ENCODE measurements at places on chromosomes 5 and 9. TPM values are rescaled to one million over a fixed set of nuclear protein-coding genes. Genes with fewer than 3 reads are reported as not detected.

The QRFP gene
- total RNA-seq: not detected

DNA sequence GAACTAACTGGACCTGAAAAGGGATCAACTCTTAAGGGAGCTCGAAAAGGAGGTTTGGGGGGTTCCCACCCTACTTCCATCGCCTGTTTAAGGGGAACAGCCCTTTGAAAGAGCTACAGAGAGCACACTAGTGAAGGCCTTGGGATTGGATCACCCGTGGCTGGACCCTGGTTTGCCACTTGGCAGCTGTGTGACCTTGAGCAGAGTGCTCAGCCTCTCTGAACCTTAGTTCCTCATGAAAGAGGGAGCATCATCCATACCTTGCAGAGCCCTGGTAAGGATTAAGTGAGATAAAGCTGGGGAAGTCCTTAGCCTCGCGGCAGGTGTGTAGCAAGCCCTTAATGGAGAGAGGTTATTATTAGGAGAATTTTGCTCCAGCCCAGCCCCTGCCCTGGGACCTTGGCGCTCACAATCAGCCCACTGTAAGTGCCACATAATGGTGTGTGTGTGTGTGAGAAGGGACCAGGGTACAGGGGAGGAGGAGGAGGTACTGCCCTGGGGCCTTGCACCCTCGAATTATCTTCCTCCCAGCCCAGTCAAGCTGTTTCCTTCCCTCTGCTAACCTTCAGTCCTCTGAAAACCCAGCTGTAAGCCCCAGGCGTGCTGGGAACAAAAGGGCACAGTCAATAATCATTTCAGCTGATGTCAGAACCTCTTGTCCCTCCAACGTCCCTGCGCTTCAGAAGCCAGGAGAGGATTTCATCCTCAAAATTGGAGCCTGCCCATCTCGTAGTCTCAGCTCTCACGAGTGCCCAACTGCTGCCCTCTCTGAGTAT lies 42.9 kb downstream of the FOXI1 start:
- ATAC-seq: no peak

DNA sequence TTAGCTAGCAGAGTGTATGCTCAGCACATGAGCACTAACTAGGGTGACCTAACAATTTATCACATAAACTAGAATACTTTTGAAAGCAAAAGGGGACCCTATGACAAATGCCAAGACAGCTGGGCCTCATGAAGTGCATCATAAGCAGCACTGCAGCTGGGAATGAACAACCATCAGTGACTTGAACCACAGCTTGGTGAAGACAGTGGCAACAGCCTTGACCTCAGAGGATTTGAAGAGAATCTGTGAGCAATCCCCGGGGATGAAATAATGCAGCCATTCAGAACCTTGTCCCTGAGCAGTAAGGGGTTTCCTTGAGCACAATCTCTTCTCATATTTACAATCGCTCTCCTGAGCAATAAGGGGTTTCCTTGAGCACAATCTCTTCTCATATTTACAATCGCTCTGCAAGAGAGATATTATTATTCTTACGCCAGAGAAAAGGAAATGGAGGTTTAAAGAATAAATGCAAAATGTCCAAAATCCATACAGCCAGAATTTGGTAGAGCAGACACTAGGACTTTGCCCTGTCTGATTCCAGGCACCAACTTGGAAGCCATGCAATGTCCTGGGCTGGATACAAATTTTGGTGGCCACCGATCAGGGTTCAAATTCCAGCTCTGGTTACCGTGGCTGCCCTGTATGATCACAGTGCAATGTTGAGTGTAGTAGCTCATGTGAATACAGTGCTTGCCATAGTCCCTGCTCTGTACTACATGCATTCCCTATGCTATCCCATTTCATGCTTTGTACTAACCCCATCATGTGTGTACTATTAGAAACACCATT lies 846 bp upstream of the NSG2 start:
- ATAC-seq: no peak

The AIF1L gene
- total RNA-seq: 12.0 TPM

DNA sequence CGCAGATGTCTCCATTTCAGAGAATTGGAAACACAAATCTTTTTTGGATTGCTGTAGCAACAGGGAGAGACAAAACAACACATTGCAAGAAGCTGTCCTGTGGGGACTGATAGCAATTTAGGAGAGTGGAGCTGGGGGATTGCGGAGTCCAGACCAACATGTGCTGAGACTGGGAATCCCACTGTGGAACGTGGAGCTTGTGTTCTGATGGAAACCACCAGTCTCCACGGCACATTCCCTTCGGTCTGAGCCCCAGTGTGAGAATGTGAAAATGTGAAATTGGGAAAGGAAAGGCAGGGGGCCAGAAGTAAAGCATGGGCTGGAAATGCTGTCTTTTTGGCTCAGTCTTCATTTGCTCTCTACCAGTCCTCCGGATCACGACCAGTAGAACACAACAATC lies 348.8 kb upstream of the TNC start:
- no peak for ATAC-seq

GRCh38 chr5:98318386-98318785 lies 455.1 kb upstream of the RGMB start:
- no peak for ATAC-seq

DNA sequence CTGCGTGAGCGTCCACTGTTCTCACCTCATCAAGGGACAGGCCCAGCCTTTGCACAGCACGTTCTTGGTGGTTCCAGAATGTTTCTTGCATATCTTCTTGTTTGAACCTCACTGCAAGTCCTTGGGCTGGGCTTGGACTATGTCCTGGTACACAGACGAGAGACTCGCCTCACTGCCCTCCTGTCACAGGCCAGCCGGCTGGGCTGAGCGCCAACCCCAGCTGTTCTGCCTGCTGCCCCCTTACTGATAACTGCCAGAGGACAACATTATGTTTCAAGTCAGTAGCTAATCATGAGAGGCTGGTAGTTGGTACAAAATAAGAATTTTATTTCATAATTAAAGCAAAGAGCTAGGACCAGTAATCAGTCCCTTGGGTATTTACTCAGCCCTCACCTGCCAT lies 52.8 kb upstream of the LRRTM2 start:
- no peak for ATAC-seq

The SPAG8 gene
- 0.81 TPM for total RNA-seq

DNA sequence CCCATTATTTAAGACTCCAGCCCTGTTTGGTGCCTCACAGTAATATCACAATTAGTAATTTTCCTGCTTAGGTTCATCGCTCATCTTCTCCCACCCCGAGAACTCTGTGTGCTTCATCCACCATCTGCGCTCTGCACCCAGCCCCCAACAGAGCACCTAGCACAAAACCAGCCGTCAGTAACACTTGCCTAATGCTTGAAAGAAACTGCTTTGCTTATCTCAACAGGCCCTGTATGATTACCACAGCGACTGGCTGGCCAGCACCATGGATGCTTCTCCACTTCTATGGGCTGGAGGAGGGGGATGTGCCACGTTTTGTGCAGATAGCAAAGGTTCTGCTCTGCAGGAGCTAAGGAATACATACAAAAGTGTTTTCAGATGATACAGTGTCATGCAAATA lies 166.8 kb downstream of the SPOCK1 start:
- ATAC-seq: no peak

GRCh38 chr5:128905568-128906110 lies 59.6 kb upstream of the SLC27A6 start:
- peak; percentile 66 for ATAC-seq

The ANKDD1B gene
- 0.94 TPM for total RNA-seq

DNA sequence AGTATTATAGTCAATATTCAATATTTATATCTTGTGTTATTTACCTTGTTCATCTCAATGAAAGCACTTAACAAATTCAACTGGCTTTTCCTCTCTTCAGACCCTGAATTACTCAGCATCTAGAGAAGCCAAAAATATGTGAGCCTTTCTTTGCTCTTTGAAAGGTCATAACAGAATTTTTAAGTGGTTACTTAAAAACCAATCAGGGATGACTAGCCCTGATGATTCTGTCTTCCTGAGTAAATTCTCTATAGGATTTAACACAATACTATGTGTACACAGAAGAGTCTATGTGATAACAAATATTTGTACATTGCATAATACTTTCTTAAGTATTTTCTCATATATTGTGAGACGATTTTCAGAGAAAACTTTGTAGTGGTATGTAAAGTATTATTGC lies 546.3 kb downstream of the MAT2B start:
- no peak for ATAC-seq

DNA sequence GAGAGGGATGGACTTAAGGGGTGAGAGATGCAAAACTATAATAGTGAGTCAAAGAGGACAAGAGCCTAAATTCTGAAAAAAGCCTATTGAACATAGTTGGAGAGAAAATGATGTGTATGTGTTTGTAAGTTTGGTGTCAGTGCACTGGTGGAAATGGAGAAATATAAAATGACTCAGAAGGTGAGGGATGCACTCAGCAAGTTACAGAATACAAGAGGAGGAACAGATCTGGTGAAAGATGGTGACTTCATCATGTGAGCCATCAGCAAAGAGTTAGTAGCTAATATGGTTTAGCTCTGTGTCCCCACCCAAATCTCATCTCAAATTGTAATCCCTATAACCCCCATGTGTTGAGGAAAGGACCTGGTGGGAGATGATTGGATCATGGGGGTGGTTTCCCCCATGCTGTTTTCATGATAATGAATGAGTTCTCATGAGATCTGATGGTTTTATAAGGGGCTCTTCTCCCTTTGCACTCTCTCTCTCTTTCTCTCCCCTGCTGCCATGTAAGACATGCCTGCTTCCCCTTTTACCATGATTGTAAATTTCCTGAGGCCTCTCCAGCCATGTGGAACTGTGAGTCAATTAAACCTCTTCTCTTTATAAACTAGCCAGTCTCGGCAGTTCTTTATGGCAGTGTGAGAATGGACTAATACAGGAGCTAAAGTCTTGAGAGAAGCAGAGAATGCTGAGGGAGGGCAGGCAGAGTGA lies 30.4 kb upstream of the FYB1 start:
- no peak for ATAC-seq

DNA sequence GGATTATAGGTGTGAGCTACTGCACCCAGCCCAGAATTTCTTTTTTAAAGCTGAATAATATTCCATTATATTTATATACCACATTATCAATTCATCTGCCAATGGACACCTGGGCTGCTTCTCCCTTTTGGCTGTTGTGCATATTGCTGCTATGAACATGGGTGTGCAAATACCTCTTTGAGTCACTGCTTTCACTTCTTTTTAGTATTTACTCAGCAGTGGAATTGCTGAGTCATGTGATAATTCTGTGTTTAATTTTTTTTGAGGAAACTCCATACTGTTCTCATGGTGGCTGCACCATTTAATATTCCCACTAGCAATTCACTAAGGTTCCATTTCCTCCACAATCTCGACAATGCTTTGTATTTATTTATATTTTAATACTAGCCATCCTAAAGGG lies 36.1 kb upstream of the KIF4B start:
- ATAC-seq: no peak

GRCh38 chr9:95268681-95269080 lies 48.8 kb downstream of the FANCC start:
- peak; percentile 76 for ATAC-seq

DNA sequence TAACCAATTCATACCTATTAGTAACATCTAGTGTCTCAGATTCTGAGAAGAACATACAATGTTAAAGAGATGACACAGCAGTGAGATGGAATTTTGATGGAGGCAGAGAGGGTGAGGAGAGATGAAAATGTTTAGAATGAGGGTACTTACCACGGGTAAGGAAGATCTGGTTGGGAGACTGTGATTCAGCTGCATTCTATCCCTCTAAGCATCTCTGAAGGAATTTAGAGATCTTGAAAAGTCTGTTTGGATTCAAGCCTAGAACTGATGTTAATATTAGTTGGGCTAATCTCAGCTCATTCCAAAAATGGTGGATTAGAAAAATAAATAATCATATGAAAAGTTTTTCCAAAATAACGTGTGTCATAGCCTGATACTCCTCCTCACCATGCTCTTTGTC lies 191.5 kb upstream of the CLINT1 start:
- ATAC-seq: no peak

The TMEFF1 gene
- total RNA-seq: 0.10 TPM

The CTSV gene
- 0.93 TPM for total RNA-seq

- ATAC-seq: no peak
These were observed 20.3 kb downstream of the FNBP1 start for GRCh38 chr9:130022566-130023143.

The TICAM2 gene
- 1.6 TPM for total RNA-seq

The NXNL2 gene
- total RNA-seq: 1.2 TPM

DNA sequence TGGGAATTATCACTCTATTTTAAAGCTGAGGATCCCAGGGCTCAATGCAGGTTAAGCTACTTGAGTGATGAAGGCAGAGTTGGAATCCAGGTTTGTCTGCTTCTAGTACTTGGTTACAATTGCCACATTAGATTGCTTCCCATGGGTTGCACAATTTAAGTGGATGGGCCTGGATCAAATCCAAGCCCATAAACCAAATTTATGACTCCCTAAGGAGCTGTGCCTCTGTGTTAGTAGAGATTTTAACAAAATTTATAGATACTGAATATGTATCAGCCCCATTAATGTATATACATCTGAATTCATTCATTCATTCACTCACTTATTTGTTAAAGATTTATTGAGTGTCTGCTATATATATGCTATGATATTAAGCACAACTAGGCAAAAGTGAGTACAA lies 332.3 kb upstream of the KLF9 start:
- ATAC-seq: no peak

DNA sequence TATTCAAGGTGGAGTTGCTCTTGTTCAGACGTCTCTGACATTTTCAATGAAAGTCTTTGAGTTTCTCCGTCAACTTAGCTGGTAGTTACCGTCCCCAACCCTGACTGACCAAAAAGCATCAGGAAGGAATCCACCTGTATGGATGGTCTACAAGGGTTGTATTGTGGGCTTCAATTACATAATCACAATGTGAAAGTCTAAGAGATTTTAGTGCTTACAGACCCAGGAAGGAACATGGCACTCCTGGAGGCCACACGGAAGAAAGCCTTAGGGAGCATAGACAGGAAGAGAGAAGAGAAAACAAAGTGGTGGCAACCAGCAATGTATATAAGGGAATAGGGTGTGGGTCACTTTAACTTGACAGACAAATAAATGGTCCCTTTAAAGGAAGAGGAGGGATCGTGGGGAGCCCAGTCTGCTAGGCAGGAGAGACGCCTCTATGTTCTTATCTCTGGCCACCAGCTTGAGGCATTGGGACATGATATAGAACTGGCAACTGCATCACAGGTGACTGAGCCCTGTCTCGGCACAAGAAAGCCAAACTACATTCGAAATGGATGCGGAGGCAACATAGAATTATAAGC lies 80.4 kb downstream of the ALDH7A1 start:
- no peak for ATAC-seq

DNA sequence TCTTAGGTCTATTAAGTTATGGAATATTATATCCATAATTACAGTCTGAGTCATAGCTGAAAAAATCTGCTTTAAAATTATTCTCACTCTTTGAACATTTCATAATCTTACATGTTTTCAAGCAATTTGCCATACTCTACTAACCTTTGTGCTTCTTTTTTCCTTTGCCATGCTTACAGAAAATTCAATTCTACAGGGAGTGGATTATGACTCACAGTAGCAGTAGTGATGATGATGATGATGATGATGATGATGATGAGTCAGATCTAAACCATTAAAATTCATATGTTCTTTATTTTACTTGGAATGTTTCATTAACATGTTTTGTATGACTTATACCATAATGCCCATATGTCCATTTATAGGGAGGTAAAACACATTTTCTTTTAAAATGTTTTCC lies 207.1 kb downstream of the VPS13A start:
- ATAC-seq: no peak

Data from gastroesophageal sphincter (tissue), 4 donors.